ENCODE measurements at places on chromosomes 6 and 20.

DNA sequence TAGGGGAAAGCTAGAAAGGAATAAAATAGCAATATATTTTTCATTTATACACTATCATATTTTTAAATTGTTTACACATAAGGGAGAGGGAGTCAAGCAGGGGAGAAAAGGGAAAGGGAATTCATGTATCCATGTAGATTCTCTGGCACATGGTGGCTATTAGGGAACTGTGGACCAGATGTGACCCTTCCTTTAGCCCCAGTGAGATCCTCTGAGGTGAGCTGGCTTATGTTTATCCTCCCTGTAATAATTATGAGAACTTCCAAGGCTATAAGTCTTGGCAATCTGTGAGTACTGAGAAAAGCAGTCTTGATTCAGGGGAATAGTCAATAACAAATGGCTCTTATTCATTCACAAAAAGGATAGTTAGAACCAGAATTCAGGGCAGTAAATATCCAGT is 42.6 kb downstream of the TSBP1 start:
- DNase-seq: no peak

GRCh38 chr6:5463690-5464089 is 202.4 kb downstream of the FARS2 start:
- no peak for DNase-seq

GRCh38 chr6:123030282-123030681 is 34.2 kb downstream of the CLVS2 start:
- DNase-seq: no peak

GRCh38 chr6:100959280-100959679 is 78.2 kb upstream of the ASCC3 start:
- DNase-seq: no peak

DNA sequence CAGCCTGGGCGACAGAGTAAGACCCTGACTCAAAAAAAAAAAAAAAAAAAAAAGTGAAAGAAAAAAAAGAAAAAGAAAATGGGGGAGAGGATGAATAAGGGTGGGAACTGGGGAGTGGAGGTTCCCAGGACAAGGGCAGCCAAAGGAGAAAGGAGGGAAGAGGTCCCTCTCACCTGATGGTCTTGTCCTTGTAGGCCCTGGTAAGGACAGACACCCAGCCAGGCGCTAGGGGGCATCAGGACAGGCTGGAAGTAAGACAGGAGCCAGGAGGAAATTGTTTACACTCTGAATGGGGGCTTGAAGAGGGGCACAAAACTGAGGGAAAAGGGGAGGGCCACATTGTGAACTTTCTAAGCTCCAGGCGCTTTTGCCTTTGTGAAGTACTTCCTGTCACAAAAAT is 2.3 kb upstream of the ALDH5A1 start:
- no peak for DNase-seq

DNA sequence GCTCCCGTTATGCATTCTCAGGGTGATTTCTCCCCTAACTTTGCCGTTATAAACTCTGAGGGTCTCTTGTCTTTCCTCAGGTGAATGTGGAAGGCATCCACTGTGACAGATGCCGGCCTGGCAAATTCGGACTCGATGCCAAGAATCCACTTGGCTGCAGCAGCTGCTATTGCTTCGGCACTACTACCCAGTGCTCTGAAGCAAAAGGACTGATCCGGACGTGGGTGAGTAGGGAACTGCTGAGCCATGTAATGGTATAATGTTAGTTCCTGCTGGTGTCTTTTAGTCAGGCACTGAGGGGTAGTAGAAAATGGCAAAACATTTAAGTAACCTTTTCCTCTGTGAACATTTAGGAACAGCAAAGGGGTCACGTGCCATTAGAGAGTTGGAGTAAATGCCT is 395.4 kb downstream of the ARHGAP18 start:
- DNase-seq: no peak

Data from NCI-H345 (cell line).